ENCODE measurements at places on chromosomes 11 and 22. TPM values are rescaled to one million over a fixed set of nuclear protein-coding genes. Genes with fewer than 3 reads are reported as not detected.

TFIP11 gene
- polyA plus RNA-seq, result 35.9 TPM

TBC1D10A gene
- 20.8 TPM for polyA plus RNA-seq

GPHA2 gene
- polyA plus RNA-seq, result not detected

SMIM35 gene
- not detected for polyA plus RNA-seq

Measured in GM12878 (cell line).